ENCODE measurements at places on chromosomes 6 and 20.

- no peak for DNase-seq
These were observed 32.5 kb downstream of the PDYN start for GRCh38 chr20:1961374-1961773.

- DNase-seq: no peak
These were observed 122.0 kb downstream of the AGPAT4 start for GRCh38 chr6:161151660-161152526.

- DNase-seq: peak; percentile 83
These were observed at the start of gene FOXO3 for GRCh38 chr6:108560463-108561308. Gene FOXO3 (plus strand): TSS chr6:108560917. CDS start chr6:108561209, 292 bp downstream.

DNA sequence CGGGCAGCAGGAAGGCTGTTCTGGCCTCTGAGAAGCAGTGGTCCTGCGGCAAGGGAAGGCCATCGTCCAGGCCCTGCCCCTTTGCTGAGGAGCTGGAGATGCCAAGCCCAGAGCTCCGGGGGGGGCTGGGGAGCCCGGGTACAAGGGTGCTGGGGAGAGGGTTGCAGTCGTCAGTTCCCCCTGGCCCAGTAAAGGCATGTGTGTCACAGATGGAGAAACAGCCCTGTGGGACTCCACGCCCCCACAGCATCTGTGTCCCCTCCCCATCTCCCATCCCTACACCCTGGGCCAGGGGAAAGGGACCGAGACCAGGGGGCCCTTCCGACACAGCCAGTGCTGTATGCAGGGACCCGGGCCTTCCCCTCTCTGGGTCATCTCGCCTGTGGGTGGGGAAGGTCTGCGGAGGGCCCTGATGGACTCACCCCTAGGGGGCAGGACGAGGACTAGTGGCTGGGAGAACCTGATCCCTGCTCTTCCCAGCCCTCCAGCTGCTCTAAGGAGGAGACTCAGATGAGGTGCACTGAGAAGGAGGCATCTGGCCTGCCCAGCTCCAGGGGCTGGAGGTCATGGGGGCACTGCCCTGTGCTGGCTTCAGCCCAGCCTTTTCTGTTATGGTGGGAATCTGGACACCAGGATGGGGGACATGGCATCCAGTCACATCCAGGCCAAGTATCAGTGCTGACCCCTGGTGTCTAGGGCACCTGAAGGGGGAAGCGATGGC is 609 bp downstream of the MYL9 start:
- no peak for DNase-seq

DNA sequence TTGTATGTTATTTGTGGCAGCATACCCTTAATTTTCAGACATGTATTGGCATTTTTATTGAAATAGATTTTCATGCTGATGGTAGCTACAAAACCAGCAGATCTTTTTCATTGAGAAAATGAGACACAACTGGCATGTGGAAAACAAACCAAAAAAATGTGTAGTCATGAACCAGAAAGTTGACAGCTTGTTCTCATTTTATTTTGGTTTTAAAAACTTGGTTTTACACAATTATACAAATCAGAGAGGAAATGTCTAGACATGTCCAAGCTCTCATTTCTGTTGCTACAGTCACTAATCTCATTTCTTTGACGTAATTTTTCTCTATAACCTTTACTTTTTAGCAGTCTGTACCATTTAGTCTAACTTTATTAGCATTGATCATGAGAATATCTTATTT is 85.4 kb downstream of the GRIK2 start:
- no peak for DNase-seq

- no peak for DNase-seq
These were observed 91.5 kb downstream of the BCKDHB start for GRCh38 chr6:80197986-80198385.

- no peak for DNase-seq
These were observed 308.9 kb upstream of the EXOC2 start for GRCh38 chr6:1001655-1002349.

GRCh38 chr20:33812152-33812849 is 1.2 kb downstream of the CHMP4B start:
- DNase-seq: peak; percentile 68

GRCh38 chr6:89506716-89507617 is 74.0 kb downstream of the ANKRD6 start:
- no peak for DNase-seq

GRCh38 chr20:4898282-4899244 is 102.7 kb downstream of the SLC23A2 start:
- DNase-seq: no peak

DNA sequence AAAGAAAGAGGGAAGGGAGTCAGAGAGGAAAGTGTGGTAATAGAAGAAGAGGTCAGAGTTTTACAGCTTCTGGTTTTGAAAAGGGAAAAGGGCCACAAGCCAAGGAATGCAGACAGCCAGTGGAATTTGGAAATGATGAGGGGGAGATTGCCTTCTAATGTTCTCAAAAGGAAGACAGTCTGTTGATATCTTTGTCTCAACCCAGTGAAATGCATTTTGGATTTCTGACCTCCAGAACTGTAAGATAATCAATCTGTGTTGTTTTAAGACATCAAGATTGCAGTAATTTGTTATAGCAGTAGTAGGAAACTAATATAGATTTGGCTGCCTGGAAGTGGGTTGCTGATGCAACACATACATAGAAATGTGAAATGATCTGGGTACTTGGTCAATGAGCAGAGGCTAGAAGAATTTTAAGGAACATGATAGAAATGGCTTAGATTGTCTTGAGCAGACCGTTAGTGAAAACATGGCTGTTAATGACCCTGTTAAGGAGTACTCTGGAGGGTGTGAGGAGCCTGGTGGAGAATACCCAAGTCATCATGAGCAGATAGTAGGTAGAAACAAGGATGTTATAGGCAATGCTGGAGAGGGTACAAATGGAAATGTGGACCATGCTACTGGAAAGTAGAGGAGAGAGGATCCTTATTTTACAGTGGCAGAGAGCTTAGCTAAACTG is 255.8 kb upstream of the RAB32 start:
- DNase-seq: no peak

- DNase-seq: no peak
These were observed 382.4 kb downstream of the PKHD1 start for GRCh38 chr6:51704932-51705540.

GRCh38 chr6:45921691-45922281 is 93.9 kb downstream of the CLIC5 start:
- no peak for DNase-seq

GRCh38 chr20:21571841-21572690 is 58.2 kb upstream of the NKX2-2 start:
- peak; percentile 4 for DNase-seq

DNA sequence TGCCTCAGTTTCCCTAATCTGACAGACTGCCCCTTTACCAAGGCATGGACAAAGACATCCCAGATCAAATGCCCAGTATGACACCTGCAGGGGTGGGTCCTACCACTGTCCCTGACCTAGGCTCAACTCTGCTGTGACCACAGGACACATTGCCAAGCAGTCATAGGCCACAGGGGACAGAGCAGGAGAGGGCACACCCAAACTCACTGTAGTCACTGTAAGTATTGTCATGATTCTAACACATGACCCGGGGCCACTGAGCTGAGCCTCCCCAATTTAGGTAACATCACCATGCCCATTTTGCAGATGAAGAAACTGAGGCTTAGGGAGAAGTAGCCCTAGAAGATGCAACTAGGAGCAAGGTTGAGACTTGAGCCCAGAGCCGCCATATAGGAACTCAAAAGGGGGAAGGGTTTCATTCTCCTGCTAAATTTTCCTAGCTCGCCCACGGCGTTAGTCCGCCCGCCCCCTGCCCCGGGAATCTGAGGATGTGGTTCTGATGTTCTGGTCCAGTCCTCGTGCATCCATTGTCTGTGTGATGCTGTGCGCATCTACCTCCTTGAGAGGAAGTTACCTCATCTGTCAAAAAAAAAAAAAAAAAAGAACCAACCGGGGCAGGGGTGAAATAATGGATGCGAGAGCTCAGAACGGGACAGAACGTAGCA is 44.8 kb downstream of the PMEPA1 start:
- DNase-seq: no peak

GRCh38 chr6:51303338-51303737 is 484.7 kb downstream of the TFAP2B start:
- peak; percentile 63 for DNase-seq

DNA sequence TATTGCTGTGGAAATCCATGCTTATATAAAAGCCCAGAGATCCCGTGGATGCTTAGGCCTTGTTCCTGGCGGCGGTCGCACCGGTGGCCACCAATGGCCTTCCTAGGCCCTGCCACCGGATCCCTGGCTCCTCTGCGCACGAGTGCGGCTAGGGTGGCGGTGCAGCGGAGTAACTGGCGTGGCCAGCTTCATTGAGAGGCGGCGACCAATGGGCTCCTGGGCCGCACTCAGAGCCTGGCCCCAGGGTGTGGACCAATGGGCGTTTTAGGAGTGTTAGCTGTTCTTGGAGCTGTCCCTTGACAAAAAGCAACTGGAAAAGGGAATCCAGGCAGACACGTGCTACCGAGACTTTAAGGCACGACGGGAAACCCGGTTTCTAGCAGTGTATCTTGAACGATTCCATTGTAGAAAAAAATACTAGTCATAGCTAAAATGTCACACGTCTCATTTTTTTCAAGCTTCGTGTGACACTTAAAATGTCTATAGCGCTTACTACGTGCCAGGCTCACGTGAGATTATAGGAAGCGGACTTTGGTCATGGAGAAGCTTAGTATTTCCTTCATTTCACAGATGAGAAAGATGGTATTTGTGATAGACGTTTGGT is 1.7 kb downstream of the AMD1 start:
- peak; percentile 85 for DNase-seq

DNA sequence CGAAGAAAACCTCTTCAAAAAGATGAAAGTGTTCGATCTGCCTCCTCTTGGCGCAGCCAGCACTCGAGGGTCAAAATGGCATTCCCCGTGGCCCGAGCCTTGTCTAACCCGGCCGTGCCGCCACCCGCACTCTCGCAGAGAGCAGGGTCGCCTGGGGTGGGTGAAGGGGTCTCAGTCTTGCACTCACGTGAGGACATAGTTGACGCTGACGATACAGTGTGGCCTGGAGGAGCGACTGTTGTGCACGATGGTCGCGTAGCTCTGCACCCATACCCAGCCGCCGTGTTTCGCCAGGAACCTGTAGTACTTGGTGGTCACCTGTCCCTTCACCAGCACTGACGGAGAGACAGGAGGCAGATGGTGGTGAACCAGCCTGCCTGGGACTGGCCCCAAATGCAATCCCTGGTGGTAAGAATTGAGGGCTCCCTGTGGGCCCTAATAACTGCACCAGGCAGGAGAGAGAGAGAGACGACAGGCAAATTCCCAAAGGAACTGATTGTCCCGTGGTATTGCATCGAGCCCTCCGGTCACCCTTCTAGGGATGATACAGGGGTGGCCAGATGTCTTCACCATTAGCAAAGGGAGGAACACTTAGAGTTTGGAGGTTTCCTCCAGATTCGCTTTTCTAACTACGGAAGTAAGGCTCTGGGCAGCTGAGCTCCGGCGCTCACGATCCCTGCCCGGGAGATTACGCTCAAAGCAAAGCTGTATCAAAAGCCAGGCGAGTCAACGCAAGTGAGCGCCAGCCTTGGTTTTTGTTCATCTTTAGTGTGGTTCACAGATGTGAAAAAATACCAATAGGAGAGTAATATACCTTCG is 17.4 kb downstream of the SIM1 start:
- DNase-seq: no peak

- no peak for DNase-seq
These were observed 51.2 kb upstream of the SLC22A1 start for GRCh38 chr6:160070427-160070826.

- DNase-seq: no peak
These were observed 29.7 kb upstream of the APCDD1L start for GRCh38 chr20:58544891-58545290.

GRCh38 chr20:63553251-63553932 is 567 bp upstream of the FNDC11 start:
- DNase-seq: no peak

- DNase-seq: peak; percentile 13
These were observed 245.3 kb downstream of the OGFRL1 start for GRCh38 chr6:71533939-71534379.

- no peak for DNase-seq
These were observed 14.0 kb upstream of the RUNX2 start for GRCh38 chr6:45314146-45314545.

GRCh38 chr6:146301764-146302163 is 241.9 kb upstream of the RAB32 start:
- DNase-seq: no peak

DNA sequence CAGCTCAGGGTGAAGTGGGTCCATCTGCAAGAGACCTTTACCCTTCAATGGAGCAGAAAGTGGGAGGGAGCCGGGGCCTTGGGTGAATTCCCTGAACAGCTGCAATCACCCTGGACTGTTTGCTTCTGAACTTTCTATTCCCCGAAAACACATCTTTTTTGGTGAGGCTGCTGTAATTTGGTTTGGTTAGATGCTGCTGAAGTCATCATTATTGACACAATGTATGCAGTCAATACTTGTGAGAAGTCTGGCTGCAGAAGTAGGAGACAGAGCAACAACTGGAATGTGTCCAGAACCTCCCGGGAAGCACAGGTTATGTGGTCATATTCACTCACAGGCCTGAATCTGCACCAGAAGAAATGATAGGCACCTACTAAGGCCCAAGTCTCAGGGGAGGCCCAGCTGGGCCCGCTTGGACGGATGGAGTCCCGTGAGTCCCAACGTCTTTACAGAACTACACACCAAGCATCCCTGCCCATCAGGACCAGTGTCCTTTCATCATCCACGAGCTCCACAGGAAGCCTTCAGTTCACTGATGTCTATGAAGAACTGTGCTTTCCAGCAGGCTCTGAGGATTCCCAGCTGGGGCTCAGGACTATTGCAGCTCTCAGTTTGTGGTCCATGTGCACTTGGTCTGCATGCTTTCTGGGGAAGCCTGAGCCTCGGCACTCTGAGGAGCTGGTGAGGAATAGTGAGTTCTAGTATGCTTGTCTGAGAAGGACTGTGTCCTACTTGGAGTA is 177.6 kb downstream of the THBS2 start:
- no peak for DNase-seq

DNA sequence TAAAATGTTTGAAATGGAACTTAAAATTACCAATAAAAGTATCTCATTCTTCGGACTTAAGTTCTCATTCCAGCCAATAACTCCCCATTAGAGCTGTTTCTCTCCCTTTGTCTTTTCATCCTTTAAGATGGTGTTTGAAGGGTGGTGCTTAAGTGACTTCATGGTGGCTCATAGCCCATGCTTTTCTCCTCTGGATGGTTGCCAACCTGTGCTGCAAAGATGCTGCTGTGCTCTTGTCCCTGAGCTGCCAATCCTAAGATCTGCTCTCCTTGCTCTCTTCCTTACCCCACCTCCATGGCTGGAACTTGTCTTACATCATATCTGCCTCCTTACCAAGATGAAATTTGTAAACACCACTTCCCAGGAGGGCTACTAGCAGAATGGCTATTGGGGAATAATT is 31.6 kb upstream of the PNRC1 start:
- no peak for DNase-seq

- DNase-seq: no peak
These were observed 4.0 kb downstream of the PHF10 start for GRCh38 chr6:169720207-169720855.

DNA sequence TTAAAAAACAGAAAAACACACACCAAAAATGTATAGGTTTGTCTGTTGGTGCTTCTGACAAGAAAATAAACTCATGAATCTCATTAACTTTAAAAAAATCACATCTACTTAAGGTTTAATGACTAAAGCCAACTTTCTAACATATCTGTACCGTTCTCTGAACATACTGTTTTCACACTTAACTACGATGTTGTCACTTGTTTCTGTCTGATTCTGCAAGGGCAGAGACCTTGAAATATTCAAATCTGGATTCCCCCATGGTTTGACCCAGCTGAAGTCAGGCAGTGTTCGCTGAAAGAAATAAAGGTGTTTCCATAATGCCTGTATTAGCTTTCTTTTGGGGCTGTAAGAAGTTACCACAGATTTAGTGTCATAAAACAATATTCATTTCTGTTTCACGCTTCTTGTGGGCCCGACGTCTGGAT is 2.7 kb upstream of the ASXL1 start:
- no peak for DNase-seq
